ENCODE measurements at places on chromosomes 13 and 19.

- DNase-seq = peak; percentile 98
Measured at GRCh38 chr19:2610637-2611482, 91.6 kb downstream of the GNG7 start.

DNA sequence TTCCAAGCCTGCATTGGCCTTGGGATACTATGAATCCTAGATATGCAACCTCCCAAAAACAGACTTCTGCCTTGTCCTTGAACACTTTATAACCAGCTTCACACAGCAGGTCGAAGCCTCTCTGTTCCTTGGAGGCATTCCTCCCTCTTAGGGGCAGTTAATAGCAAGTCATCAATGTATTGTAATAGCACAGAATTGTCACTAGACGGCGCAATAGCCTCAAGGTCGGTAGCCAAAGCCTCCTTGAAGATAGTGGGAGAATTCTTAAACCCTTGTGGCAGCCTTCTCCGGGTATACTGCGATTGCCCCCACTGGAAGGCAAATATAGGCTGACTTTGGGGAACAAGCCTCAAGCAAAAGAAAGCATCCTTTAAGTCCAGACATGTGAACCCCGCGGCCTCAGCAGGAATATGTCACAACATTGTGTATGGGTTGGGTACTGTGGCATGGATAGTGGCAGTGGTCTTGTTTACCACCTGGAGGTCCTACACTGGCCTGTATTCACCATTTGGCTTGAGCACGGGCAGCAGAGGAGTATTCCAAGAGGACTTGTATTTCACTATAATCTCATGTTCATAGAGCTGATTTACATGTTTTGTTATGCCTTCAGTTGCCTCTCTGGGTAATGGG, 61.1 kb downstream of the ZNF431 start:
- peak; percentile 63 for DNase-seq

DNA sequence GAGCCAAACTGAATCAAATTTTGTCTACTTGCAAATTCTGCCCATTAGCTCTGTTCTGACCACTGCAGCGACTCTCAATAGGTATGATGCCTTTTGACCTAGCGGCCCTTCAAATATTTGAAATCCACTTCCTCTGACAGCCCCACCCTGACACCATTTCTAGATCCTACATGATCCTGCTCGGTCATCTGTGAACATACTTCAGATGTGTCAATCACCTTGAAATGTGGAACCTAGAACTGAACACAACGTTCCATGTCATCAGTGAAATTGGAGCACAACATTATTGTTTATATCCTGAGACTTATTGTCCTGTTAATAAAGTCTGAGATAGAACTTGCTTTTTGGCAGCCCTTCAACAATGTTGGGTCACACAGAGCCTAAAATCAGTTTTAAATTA, 98.2 kb downstream of the UBL3 start:
- no peak for DNase-seq

DNA sequence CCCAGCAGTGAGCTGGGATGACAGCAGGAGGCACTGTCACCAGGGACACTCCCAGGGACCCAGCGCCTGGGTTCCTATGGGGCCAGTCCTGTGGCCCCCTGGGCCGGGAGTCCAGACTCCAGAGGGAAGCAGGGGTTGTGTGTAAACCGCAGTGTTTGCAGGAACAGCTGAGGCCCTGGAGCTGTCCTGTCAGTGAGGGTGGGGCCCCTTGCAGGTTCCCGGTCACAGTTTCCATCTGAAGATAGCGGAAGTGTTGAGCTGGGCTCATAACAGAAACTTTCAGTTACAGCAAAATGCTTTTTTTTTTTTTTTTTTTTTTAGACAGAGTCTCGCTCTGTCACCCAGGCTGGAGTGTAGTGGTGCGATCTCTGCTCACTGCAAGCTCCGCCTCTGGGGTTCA, 17.7 kb upstream of the CSNK1G2 start:
- no peak for DNase-seq

- peak; percentile 71 for DNase-seq
Measured at GRCh38 chr19:18488838-18489626, 32.8 kb downstream of the ELL start.

GRCh38 chr19:33394723-33395560, 21.4 kb downstream of the CEBPG start:
- DNase-seq = no peak

DNA sequence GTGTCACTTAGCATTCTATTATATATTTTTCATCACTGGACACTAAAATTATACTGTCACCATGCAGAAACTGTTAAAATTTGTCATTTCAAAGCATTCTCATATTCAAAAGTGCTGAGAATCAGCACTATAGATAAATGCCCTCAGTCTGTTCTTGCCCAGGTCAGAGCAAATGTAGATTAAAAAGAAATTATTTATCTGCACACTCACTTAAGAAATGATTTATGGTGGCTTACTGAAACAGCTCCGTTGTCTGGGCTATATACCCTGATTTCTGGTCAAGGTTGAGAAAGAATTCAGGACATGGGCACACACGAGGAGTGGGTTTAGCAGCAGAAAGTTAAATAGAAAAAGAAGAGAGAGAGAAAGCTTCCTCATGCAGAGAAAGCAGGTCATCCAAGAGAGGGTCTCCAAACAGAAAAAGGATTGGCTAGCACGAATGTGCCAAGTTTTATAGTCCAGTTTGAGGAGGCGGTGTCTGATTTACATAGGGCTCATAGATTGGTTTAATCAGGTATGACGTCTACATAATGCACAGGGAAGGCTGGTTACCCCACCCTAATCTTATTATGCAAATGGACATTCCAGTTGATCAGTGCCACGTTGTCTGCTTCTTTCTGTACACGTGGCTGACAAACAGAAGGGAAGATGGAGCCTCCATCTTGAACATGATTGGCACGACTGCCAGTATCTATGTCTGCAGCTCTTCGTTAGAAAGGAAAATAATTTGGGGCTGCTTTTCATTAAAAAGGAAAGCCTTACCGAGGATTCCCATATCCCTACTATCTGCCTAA, 47.3 kb upstream of the N4BP2L1 start:
- no peak for DNase-seq

DNA sequence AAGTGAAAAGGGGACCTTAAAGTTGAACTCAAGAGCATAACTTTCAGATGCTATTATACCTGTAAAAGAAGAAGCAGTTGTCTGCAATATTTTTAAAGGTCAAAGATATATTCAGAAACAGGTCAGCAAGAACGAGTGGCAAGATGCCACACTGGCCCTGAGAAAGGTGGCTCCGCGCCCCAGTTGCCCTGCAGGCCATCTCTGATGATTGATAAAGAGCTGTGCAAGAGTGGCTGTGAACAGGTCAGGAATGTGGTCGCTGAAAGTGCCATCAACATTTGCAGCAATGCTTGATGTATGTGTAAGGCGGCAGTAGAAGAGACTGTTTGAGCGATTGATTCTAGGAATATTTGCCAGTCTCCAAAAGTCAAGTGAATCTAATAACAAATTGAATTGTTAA, 664.2 kb upstream of the SLC10A2 start:
- no peak for DNase-seq

DNA sequence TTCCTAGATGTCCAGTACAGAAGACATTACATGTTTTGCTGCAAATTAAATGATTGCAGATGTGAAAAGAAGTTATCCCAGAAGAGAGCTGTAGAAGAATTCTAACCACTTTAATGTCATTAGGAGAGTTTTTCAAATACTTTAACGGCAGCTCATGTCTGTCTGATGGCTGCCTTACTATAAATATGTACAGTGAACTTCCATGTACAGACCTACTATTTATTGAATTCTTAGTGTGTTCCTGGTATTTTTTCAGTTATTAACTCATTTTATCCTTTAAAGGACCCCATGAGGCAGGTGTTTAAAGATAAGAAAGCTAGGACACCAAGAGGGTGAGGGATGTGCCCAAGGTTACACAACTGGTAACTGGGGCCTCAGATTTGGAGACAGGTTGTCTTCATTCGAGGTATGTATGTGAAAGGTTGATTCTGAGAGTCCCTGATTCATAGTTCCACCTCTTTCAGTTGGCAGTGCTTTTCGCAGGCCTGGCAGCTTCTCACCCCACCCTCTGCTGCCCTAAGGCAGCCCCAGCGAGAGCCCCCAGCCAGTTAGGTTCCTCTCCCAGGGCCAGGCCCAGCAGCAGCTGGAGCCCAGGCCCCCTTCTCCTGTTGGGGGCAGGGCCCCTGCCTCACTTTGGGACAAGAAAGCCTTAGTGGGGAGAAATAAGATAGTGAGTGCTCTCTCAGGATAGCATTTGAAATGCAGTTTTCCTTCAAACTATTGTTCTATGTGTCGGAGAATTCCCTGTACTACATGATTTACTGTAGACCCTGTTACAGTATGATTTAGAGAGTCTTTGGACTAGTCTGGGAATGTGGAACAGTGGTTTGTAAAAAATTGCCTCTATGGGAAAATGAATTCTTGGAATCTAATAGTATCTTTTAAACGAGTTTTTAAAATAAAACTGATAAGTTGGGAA, 67.7 kb upstream of the TEX29 start:
- peak; percentile 17 for DNase-seq

- peak; percentile 55 for DNase-seq
Measured at GRCh38 chr19:2261438-2262172, 5.4 kb upstream of the JSRP1 start.

GRCh38 chr13:80558074-80558473, 217.1 kb upstream of the SPRY2 start:
- DNase-seq = no peak

DNA sequence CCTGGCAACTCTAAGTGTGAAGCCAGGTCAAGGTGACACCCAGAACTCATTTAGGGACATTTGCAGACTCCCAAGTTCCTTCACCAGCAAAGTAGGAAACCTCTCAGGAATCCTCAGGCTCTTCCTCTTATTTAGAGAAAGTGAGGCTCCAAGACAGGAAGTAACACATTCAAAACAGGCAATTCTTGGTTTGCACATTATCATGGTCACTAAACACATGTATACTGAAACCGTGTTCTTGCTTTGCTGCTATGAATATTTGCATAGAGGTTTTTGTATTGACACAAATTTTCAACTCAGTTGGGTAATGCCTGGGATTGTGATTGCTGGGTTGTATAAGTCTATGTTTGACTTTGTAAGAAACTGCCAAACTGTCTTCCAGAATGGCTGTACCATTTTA, 13.2 kb upstream of the URI1 start:
- no peak for DNase-seq

GRCh38 chr19:1843116-1843515, 5.2 kb downstream of the REXO1 start:
- DNase-seq = no peak

DNA sequence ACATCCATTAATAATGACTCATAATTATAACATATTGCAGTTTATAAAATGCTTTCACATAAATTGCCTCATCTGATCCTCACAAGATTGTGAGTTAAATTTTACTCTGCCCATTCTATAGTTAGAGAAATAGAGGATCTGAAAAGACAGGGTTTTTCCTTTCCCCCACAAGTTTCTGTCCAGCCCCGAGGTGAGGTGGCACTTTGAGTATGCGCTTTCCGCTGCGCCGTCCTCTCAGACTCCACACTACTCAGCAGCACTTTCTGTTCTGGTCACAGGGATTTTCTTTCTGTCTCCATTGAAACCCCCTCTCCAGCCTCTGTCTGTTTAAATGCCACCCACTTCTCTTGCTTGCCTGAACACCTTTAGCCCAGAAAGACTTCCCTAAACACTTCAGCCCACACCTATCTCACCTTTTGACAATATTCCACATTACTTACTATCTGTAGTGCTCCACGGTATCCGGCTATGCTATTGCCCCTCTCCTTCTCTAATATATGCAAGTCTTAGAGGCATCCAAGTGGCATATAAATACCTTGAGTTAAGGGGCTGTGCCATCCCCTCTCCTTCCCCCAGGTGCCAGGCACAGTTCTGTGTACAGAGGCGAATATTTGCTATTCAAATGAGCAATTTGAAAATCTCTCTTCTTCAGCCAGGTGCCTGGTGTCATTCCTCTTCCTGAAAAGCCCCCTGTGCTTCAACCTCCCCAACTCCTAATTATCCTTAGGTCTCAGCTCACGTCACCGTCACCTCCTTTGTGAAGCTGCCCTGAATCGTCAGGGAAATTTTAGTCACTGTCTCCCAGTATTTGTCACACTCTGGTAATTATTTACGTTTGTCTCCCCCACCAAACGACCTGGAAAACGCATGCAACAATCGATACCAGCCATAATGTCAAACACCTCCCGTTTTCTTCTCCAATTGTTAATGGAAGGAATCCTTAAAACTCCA, 268.7 kb downstream of the NHLRC3 start:
- DNase-seq = no peak

DNA sequence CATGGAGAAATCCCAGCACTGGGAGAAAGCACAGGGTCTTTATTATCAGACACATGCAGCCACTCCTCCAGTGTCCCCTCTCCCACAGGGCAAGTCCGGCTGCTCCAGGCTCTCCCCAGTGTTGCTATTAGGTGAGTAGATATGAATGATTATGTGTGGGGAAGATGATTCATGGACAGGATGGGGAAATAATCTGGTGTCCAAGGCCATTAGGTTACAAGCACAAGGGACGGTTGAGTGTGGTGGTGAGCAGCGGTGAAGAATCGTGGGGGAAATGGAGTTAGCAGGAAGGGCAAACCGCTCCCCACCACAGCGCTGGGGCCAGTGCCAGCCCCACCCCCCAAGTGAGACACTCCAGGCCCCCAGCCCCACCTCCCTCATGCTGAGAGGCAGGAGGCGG, 19.0 kb downstream of the CD177 start:
- no peak for DNase-seq

DNA sequence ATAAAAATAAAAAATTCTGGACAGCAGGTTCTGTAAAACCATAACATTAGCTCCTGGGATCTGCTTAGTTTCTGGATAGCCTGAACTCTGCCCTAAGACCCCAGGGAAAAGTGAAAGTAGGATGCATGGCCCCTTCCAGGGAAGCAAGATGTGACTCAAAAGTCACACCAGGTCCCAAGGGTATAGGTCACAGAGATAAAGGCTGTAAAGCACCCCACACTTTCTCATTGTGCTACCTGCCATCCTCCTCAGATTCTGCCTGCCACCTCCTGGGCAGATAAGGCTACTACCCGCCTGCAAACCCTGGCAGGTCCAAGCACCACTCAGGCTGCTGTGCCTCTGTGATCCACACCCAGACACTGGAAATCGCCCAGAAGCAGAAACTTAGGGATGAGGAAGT, 20.6 kb downstream of the FFAR2 start:
- peak; percentile 27 for DNase-seq

DNA sequence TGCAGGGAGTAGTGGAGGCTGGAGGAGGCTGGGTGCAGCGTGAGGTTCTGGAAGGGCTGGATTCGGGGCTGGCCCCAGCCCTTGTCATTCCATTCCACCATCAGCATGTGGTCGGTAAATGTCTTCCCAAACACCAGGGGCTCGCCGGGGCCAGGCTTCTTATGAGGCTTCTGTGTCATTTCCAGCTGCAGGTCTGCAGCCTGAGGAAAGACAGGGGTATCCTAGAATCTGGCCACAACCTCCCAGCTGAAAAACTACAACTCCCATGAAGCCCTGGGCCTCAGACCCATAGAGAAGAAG, 4.4 kb downstream of the BCAT2 start:
- DNase-seq = peak; percentile 74

GRCh38 chr13:43529796-43530195, 257.0 kb downstream of the ENOX1 start:
- DNase-seq = peak; percentile 63

DNA sequence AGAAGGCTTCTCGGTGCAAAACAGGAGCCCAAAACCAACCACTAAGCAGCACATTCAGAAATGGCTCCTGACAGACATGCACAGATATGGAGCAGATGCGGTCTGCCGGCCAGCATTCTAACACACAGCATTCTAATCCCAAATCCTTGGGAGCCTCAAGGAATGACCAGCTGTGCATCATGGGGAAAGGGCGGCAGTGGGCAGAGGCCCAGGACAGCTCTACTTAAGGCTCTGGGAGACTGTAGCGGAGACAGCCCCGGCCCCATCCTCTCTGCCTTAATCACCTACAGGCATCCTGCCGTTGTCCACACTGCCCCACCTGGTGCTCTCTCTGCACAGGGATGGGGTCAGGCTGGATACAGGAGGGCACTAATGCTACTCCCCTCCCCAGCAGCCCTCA, 1016.0 kb downstream of the UQCRFS1 start:
- DNase-seq = no peak

- peak; percentile 65 for DNase-seq
Measured at GRCh38 chr13:113907635-113908617, 44.0 kb upstream of the GAS6 start.
